HAP-1 (cell line): ENCODE measurements at places on chromosomes 7 and 10.

- DNase-seq, result no peak
These were observed 229.8 kb downstream of the KCND2 start for GRCh38 chr7:120502825-120503224.

DNA sequence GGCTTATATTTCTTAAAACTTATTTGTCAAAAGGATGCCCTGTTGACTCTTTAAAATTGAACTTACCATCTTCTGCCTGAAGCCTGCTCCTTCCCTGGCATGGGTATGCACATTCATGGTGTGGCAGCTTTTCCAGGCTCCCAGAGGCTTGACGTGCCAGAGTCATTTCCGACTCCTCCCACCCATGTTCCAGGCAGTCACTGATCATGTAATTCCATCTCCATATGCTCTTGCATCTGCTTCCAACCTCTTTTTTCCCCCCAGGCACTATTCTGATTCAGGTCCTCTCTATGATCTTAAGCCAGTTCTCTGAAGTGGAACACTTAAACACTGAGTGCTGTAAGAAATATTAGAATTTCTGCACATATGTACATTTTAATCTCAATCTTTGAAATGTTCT lies 82.2 kb downstream of the CFAP58 start:
- no peak for DNase-seq

DNA sequence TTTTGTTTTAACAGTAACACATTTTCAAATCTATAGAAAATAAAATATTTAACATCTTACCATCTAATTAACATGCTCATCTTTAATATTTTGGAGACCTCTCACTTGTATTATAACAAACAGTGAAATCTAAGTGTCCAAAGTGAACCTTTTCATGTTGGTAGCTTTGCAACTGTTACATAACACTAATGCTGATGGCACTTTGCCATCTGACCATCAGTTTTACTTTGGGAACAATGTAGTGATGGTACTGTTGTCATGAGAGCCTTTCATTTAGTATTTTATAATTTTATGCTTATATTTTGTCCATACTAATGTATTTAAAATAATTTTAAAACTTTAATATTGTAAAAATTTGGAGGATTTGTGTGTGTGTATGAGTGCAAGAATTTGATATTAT lies 1017.0 kb upstream of the KCND2 start:
- DNase-seq, result no peak

DNA sequence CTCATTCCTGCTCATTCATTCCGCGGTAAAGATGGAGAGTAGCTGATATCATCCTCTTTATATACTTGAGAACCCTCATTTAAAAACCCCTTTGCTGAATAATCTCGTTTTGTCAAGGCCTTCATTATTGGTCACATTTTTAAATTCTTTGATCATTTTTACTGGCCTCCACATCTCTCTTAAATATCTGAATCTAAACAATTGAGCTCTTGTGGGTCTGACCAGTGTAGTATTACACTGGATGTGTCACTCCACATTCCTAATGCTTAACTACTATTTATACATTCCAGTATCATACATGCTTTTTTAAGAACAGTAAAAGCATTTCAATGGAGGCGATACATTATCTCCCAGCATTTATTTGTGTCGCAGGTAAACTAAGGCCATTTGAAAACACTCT lies 12.6 kb upstream of the PRPS1L1 start:
- DNase-seq, result no peak

GRCh38 chr10:12902135-12902572 lies 99.4 kb downstream of the CCDC3 start:
- DNase-seq, result peak; percentile 80
